ENCODE measurements at places on chromosomes 4 and X.

DNA sequence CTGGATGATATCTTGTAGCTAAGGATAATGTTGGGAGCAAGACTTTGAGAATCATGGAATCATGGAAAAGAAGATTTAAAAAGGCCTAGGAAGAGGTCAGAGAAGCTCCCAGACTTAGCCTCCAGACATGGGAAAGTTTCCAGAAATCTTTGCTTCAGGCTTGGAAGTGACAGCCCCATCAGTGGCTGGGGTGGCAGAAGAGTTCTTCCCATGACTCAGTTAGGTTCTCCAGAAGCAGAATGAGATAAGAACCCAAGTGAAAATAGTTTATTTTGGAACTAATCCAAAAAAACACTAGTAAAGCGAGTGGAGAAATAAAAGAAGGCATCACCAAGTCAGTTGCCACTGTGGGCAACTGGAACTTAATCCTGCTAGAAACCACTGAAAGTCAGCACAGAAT lies 506.9 kb downstream of the MID1IP1 start:
- DNase-seq, result no peak

DNA sequence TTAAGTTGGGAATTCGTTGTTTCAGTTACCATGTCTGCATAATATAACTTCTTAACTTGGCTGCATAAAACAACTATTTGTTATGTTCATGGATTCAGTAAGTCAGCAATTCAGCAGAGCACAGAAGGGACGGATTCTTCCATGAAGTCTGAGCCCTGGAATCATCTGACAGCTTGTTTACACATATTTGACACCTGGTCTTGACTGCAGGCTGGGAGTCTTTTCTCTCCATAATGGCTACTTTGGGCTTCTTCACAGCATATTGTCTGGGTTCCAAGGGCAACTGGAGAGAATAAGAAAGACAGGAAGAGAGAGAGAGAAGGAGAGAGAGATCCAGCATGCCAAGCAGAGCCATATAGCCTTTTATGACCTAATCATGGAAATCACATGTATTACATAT lies 23.1 kb downstream of the CENPC start:
- DNase-seq, result no peak

DNA sequence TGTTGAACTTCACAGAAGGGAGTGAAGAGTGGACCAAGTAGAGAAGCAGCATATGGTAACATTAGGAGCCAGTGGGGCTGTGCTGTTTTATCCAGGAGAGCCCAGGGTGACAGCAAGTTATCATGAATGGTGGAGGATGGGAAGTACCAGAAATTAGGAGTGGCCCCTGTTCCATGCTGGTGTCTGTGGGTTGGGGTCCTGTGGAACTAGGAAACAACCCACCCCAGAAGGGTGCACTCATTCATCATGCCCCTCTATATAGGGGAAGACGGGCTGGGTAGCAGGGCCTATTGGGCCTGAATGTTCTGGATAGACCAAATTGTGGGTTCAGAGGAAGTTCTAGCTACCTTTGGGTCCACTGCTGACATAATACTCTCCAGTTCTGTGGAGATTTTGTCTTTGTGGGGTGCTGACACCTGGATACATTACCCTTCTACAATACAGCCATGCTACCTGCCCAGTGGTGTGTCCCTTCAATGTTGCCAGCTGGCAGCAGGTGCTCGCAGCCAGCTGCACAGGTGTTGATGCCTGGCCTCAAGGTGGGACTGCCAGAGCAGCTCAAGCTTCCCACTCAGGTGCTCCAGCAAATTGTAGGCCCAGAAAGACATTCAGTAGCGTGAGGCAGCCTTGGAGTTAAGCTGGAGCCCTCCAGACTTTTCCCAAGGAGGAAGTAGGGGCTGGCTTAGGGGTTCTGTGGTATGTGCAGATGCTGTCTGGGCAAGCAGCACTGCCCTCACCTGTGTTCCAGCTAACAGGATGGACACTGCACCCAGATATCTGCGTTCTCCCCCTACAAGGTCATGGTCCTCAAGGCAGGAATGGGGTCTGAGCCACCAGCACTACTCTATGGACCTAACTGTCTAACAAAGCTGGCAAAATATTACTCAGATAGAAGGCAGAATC lies 106.5 kb downstream of the NHSL2 start:
- no peak for DNase-seq

GRCh38 chrX:117680286-117680685 lies 436.3 kb downstream of the KLHL13 start:
- no peak for DNase-seq

GRCh38 chrX:53686151-53686885 lies at the start of gene HUWE1:
Gene HUWE1 (minus strand): TSS chrX:53686719. CDS start chrX:53654107, 32,612 bp downstream.
- DNase-seq, result peak; percentile 85

DNA sequence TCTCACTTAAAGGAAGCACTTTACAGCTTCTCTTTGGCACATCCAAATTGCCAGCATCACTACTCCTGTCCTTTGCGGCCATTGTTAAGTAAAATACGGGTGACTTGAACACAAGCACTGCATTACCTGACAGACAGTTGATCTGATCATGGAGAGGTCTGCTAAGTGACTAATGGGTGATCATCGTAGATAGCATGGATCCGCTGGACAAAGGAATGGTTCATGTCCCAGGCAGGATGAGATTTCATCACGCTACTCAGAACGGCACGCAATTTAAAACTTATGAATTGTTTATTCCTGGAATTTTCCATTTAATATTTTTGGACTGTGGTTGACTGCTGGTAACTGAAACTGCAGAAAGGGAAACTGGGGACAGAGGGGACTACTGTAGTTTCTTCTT lies 94.1 kb downstream of the NEUROG2 start:
- no peak for DNase-seq

DNA sequence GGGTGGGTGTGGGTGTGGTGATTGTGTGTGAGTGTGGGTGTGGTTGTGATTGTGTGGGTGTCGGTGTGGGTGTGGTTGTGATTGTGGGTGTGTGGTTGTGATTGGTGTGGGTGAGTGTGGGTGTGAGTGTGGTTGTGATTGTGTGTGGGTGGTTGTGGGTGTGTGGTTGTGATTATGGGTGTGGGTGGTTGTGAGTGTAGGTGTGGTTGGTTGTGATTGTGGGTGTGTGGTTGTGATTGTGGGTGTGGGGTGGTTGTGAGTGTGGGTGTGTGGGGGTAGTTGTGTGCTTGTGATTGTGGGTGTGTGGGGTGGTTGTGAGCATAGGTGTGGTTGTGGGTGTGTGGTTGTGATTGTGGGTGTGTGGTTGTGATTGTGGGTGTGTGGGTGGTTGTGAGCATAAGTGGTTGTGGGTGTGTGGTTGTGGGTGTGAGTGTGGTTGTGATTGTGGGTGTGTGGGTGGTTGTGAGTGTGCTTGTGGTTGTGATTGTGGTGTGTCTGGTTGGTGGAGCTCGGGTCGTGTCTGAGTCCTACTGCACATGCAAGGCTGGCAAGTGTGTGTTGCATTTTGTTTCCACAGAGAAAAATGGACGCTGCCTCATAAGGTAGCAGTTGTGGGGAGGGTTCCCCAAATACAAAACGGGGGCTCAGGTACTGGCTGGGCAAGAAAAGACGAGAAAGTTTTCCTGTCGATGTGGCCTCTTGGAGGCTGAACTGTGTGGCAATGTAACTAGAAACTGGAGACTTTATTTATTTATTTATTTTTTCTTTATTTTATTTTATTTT lies 116.7 kb downstream of the UBE2K start:
- no peak for DNase-seq

GRCh38 chr4:69054578-69055200 lies 41.6 kb upstream of the UGT2B7 start:
- DNase-seq, result no peak

DNA sequence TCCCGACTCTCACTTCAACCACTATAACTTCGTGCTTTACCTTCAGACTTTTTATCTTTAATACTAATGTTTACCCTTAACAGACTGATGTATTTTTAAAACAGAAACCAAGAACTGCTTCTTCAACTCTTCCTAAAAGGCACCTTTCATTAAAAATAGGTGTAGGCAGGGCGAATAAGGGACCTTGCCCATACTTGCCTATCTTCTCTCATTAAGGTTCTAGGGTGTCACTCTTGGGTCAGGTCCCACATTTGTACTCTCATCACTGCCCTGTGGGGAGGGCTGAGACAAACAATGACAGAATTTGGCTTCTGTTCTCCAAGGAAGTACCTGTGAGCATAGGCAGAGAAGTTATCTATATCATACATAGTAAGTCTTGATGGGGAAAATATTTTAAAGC lies 69.7 kb downstream of the ANKRD50 start:
- no peak for DNase-seq

DNA sequence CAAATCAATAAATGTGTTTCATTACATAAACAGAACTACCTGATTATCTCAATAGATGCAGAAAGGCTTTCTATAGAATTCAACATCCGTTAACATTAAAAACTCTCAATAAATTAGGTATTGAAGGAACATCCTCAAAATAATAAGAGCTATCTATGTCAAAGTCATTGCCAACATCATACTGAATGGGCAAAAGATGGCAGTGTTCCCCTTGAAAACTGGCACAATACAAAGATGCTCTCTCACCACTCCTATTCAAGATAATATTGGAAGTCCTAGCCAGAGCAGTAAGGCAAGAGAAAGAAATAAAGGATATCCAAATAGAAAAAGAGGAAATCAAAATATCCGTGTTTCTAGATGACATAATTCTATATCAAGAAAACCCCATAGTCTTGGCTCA lies 466.4 kb downstream of the MAGEE1 start:
- no peak for DNase-seq

DNA sequence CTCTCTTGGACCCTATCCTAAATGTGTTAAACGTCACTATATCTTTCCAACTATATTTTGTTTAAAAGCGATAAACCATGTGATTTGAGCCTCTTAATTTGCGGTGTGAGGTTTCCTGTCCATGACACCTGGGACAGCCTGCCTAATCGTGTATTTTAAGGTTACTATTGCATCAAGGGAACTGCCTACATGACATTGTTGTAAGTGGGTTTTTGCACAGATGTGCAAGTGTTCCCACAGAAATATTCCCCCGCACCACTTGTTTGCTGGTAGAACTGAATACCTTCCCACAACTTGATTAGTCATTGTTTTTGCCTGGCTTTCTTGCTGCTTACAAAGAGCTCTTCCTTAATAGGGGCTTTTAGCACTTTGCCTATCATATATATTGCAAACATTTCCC lies 5.1 kb upstream of the FAM184B start:
- DNase-seq, result no peak

GRCh38 chr4:109078724-109079123 lies 223.7 kb downstream of the COL25A1 start:
- no peak for DNase-seq

DNA sequence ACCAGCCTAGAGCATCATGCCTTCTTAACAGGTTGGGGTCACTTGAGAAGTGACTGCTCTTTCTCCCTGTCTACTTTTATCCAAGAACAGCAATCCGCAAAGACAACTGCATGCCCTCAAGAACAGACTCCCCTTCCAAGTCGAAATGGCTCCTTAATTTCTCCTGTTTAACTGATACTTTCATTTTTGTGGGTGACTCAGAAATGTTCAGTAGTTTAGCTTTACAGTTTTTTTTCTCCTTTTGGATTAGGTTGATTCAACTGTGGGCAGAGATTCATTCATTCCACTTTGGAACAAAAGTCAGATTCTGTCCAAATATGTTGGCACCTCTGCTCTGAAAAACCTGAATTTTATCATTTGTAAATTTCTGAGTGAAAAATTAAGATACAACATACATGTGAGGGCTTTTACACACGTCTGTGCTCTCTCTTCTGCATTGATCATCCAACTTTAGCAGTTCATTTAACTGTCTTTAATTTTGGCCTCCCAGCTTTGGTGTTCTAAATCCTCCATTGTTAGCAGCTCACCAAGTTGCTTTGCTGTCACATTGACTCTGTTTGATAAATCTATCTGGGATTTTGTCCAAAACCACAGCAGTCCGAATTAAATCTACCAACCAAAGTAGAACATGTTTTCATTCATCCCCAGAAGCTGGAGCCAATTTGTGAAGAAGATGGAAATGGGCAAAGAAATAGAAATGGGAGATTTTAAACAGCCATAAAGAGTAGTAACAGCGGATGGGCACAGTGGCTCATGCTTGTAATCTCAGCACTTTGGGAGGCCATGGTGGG lies 50.0 kb downstream of the HOPX start:
- DNase-seq, result no peak

- DNase-seq, result no peak
Measured at GRCh38 chr4:124658795-124659194, 53.7 kb downstream of the ANKRD50 start.

DNA sequence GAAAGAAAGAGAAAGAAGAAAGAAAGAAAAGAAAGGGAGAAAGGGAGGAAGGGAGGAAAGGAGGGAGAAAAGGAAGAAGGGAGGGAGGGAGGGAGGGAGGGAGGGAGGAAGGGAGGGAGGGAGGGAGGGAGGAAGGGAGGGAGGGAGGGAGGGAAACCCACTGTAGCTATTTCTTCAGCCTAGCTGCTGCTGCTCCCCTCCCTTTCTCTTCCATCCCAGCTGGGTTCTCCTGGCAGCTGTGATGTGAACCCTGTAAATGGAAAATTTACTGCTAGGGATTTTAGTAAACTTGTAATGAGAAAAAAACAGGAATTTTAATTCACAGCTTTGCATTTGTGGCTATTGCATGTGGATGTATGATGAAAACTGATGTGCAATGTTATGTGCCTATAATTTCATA lies 8.0 kb downstream of the NR0B1 start:
- DNase-seq, result no peak

DNA sequence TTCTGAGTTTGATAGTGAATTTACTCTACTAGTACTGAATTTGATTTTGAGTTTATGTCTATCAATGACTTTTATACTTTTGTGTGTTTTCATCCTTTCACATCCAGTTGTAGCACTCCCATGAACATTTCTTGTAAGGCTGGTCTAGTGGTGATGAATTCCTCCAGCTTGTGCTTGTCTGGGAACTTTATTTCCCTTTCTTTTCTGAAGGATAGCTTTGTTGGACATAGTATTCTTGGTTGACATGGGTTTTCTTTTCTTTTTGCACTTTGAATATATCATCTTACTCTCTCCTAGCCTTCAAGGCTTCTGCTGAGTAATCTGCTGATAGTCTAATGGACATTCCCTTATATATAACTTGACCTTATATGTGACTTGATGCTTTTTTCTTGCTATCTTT lies 32.5 kb upstream of the IL2 start:
- no peak for DNase-seq

DNA sequence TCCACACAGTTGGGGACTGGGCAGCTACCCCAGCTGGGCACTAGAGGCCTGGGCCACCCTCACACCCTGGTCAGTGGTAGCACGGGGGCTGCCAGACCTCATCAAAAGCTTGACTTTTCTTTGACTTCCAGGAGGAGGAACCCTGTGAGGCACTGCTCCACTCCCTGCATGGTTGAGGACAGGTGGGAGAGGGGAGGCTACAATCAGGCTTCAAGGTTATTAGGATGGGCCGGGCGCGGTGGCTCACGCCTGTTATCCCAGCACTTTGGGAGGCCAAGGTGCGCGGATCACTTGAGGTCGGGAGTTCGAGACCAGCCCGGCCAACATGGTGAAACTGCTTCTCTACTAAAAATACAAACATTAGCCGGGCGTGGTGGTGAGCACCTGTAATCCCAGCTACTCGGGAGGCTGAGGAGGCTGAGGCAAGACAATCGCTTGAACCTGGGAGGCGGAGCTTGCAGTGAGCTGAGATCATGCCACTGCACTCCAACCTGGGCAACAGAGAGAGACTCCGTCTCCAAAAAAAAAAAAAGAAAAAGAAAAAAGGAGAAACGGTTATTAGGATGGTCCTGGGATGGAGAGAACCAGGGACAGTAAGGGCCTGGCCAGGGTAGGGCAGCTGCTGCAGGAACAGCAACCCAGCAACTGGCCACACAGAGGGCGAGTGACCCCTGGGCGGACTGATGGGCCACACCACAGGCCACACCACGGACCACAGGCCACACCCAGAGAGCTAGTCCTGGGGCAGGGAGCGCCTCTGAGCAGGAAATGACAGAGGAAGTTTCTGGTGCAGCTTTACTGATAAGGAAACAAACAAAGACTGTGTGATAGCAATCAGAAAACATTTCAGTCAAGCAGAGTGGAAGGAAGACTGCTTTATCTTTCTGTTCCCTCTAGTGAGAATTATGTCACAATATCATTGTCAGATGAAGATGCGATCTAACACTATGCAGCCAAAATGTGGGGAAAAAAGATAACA lies 20.5 kb upstream of the OPN1LW start:
- DNase-seq, result no peak
